8988T (cell line): ENCODE measurements at places on chromosomes 2 and 18.
A peak's percentile ranks its signal among the peaks of the same experiment; 100 is the strongest.

- no peak for DNase-seq
Observed at GRCh38 chr2:67015681-67016080, 381.5 kb upstream of the ETAA1 start.

- DNase-seq: no peak
Observed at GRCh38 chr2:177051278-177051677, 161.3 kb upstream of the HNRNPA3 start.

GRCh38 chr2:41853427-41854191, 194.2 kb upstream of the PKDCC start:
- DNase-seq: no peak

DNA sequence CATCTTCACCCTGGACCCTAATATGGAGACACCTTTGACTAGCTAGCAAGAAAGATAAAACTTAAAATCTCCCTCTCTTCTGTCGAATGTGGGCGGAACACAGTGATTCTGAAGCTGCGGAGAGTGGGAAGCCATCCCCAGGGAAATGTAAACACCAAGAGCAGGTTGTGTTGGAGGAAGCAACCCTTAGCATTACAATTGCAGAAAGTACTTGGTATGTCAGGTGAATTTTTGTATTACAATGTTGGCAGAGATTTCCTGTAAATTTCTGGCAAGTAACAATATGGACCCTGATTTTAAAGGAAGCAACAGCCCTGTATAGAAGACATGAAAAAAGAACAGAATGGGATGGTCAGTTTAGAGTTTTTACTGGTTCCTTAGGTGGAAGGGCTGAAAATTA, 35.8 kb downstream of the TSN start:
- no peak for DNase-seq

DNA sequence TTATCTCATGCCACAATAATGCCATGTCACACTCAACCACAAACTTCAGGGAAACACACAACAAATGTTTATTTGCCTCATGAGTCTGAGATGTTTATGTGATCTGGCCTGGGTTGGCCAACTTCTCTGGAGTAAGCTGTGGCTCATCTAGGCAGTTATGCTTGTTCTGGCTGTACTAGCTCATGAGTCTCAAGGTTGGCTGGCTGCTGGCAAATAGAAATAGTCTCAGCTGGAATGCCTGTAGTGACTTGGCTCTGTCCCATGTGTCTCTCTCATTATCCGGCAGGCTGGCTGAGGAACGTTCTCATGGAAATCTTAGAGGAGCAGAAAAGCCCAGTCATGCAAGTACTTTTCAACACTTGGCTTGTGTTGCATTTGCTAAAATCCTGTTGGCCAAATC, 234.9 kb upstream of the CDH2 start:
- no peak for DNase-seq

DNA sequence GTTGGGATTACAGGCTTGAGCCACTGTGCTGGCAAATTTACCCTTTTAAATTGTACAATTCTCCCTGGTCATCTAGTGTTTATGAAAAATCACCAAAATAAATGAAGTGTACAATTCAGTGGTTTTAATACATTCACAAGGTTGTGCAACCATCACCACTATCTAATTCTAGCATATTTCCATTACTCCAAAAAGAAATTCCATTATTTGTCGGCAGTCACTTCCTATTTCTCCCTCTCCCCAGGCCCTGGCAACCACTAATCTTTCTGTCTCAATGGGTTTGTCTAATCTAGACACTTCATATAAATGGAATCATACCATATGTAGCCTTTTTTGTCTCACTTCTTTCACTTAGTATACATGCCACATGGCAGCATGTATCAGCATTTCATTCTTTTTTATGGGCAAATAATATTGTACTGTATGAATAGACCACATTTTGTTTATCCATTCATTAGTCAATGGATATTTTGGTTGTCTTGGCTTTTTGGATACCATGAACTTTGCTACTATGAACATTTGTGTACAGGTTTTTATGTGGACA, 12.6 kb upstream of the POLE4 start:
- no peak for DNase-seq

DNA sequence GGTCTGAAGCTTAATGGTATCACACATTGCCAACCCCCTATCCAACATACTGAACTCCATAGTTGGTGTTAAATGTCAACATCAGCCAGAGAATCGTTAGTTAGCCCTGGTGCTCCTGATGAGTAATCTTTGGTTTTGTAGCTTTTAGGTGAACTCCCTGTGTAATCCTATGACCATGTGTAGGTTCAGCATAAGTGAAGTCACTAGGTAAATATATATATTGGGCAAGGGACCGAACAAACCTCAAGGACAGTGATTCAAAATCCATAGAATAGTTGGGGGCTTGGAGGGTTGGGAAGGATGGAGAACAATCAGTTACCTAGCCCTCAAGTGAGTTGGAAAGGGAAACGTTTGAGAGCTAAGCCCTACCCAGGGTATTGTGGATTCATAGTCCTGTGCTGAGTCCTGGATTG, 16.0 kb upstream of the AP1S3 start:
- DNase-seq: no peak

DNA sequence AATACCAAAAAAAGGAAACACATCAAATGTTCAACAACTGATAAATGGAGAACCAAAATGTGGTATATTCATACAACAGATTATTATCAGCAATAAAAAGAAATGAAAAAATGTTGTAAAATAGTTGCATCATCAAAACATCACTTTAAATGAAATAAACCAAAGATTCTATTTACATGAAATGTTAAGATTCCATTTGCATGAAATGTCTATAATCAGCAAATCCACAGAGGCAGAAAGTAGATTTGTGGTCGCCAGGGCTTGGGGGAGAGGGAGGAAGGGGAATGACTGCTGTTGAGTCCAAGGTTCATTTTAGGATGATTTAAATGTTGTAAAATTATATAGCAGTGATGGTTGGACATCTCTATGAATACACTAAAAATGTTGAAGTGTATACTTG, 181.9 kb downstream of the RTP5 start:
- DNase-seq: no peak

DNA sequence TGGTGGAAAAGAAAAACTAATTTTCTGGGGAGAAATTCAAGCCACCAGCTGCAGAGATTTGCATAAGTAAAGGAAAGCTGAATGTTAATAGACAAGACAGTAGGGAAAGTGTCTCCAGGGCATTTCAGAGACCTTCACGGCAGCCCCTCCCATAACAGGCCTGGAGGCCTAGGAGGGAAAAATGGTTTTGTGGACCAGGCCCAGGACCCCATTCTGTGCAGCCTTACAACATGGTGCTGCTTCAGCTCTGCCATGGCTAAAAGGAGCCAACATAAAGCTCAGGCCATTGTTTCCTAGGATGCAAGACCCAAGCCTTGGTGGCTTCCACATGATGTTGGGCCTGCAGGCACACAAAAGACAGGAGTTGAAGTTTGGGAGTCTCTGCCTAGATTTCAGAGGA, 697.1 kb downstream of the SOCS6 start:
- no peak for DNase-seq

DNA sequence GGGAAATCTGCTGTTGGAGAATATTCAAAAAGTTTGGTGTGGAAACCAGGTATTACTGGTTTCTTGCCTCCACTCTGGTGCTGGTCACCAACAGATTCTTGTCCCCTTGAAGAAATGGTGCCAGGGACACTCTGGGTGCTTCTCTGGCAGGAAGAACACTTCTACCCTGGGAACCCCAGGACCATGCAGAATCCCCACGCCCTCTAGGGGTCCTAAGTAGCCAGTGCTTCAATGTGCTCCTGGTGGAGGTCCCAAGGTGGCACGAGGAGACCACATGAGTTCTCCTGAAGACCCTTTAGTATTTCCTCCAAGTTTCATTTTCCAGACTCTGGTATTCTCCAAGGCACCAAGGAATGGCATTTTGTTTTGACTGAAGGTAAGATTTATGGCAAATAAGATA, 380.6 kb downstream of the TSN start:
- DNase-seq: peak; percentile 29

DNA sequence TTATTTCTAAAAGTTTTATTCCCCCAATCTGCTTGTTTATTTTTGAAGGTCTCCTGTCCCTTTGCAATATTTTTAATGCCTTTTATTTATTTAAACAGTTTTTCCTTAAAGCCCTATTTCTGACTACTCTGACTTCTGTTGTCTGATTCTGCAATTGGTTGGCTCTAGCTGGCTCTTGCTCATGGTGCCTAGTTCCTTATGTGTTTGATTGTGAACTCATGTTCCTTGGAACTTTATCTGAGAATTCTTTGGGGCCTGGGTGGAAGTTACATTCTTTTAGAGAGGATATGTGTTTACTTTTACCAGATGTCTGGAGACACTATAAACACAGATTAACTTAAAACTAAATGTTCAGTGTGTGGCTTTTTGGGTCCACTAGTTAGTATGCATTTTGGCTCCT, 175.9 kb downstream of the DYSF start:
- DNase-seq: no peak

DNA sequence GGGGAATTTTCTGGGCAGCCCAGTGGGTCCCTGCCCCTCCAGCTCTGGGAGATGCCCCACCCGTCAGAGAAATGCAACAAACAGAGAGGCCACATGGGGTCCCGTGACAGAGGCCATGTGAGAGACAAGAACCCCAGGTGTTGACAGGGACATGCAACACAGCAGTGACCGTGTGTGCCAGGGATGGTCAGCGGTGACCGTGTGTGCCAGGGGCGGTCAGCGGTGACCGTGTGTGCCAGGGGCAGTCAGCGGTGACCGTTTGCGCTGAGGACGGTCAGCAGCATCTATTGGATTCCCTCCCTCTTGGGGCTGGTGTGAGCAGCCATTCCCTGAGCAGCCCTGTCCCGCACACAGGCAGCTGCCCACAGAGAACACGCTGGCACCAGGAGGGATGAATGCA, 146.6 kb upstream of the OTOS start:
- DNase-seq: no peak

- no peak for DNase-seq
Observed at GRCh38 chr18:70494524-70494923, 205.7 kb downstream of the SOCS6 start.

DNA sequence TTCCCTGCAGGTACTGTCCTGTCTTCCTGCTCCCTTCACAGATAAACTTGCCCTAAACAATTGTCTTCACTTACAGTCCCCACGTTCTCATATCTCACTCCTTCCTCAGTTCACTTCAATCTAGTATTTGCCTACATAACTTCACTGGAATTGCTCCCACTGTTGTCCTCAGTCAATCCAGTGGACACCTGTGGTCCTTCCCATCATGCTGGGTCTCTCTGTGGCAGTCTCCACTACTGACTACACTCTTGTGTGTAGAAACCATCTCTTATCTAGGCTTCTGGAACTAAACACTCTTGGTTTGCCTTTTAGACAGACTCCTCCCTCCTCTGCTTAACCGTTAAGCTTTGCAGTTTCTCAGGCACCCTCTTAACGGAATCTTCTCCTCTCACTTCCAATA, 58.8 kb downstream of the COPS8 start:
- no peak for DNase-seq
